ENCODE measurements at places on chromosomes 4 and X.

DNA sequence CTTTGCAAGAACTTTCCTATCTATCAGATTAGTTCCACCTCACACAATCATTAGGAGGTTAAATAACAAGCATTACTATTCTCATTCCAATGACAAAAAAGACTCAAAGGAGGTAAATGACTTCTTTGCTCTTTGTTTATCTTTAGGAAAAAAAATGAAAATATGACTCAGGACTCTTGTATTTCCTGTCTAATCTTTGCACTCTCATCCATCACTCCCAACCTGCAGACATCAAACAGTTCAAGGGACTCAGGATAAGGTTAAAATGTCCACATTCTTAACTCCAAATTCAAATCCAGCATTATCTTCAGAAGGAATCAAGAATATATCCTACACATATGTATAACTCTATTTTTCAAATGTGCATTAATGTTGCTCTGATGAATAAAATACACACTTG, 139.6 kb downstream of the UNC5C start:
- no peak for DNase-seq

DNA sequence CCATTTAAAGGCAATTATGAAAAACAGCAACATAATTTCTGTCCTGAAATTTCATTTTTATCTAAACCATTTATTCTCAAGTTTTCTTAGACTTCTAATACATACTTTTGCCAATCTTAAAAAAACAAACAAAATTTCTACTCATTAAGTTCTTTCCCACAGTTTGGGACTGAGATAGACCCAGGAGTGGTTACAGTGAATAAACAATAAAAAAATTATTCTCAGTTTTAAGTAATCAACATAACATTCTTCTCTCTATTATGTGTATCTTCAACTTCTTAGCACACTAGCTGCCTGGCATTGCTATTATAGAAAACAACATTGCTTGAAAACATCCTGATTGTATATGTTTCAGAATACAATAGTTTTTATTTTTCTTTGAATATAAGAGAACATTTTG, 532.8 kb downstream of the IL15 start:
- DNase-seq: no peak

DNA sequence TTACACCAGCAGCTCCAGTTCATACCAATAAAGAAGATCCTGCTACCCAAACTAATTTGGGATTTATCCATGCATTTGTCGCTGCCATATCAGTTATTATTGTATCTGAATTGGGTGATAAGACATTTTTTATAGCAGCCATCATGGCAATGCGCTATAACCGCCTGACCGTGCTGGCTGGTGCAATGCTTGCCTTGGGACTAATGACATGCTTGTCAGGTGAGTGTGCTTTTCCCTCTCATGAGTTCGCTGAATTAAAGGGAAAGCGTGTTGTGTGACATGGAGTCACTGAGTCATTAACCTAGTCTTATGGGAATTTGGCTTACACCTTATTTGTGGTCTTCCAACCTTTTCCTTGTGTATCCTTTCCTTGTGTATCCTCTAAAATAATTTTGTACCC, 15.9 kb downstream of the TMEM165 start:
- no peak for DNase-seq

- no peak for DNase-seq
These were observed 125.8 kb upstream of the LNX1 start for GRCh38 chr4:53717064-53717549.

DNA sequence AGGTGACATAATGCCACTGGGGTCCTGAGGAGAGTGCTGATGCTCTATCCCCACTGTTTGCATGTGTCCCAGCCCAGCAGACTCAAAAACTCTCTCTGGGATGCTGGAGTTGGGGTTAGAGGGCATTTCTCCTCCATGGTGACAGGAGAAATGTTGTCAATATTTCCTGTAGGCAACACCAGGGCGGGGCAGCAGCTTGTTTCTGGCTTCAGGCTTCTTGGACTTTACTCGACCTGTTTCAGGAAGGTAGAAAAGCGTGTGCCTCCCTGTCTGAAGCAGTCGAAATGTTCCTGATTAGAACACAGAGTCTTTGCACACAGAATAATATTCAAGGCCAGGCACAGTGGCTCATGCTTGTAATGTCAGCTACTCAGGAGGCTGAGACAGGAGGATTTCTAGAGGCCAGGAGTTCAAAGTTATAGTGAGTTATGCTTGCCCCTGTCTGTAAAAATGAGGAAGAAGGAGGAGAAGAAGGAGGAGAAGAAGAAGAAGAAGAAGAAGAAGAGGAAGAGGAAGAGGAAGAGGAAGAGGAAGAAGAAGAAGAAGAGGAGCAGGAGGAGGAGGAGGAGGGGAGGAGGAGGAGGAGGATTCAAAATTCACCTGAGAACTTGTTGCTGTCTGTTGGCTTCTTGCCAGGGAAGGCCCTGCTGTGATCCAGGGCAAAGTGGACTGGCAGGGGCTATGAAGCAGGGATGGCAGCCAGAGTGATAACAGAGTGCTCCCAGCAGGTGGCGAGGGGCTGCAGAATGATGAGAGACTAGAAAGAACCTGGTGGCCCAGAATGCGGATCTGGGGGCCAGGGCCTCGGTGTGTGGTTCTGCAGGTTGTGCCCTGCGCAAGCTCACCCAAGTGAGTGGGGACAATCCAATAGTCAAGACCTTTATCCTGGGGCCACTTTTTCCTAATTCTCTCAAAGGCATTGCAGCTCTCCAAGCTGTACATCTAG, 82.9 kb downstream of the RTL5 start:
- no peak for DNase-seq

DNA sequence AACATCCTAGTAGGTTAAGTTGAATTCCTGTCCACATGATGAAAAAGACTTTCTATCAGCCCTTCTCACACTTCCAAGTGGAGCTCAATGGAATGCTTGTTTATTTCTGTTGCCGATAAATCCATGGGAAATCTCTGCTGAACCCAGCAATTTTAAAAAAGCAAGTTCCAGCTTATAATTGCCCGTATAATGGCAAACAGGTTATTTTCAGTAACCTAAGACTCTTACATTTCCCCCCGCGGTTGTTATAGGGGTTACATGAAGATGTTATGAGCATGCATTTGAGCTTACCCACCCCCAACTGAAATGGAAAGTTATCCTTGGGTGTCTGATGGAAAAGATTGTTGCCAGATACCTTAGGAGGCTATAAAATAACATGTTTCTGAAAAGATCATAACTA, 136.2 kb downstream of the PALLD start:
- DNase-seq: no peak

DNA sequence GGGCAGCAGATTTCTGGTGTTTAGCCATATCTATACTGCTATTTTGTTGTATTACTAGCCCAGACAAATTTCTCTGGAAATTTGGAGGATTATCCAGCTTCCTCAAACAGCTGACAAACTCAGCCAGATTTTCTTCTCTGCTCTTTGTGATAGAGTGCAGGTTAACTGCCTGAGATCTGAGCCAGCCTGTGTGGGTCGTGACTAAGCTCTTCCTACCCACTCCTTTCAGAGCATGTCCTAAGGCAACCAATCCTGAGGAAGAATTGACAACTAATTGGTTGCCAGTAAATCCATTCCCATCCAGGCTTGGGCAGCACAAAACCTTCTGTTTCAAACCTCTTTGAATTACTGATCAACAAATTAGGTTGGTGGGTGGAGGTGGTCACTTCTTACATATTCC, 2.5 kb upstream of the GABRA2 start:
- no peak for DNase-seq

GRCh38 chr4:56129431-56129861, 180.7 kb downstream of the CEP135 start:
- no peak for DNase-seq

Data from nephron progenitor cell (in vitro differentiated cells).